ENCODE measurements at places on chromosomes 4 and X.

GRCh38 chrX:26653050-26653449 is 437.1 kb downstream of the MAGEB5 start:
- no peak for DNase-seq

DNA sequence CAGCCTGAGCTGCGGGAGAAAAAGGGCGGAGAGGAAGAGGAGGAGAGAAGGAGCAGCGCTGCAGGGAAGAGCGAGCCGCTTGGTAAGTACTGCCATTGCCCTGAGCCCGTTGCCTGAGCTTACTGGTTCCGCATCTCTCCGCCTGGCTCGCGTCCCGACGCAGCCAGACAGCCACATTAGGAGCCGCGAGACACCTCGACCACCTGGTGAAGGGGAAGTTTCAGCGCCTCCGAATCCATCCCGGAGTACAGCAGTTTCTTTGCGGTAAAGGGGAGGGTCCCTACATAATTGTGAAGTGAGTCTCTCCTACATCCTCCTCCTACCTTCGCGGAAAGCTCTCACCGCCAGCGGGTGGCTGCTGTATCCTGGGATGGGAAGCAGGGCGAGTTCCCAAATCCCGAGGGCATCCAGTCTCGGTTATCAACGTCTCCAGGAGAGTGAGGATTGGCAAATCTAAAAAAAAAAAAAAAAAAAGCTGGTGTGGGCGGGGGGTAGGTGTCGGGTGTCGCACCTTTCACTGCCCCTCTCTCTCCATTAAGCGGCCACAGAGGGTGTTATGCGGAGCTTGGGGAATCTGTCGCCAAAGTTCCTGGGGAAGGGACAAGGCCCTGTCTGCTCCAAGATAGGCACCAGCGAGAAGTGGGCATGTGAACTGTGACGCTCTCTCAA is 7.9 kb downstream of the TBX22 start:
- no peak for DNase-seq

- no peak for DNase-seq
Observed at GRCh38 chr4:119207051-119207450, 5.5 kb upstream of the USP53 start.

- DNase-seq: no peak
Observed at GRCh38 chrX:102345916-102346315, 93.9 kb downstream of the NXF2B start.

DNA sequence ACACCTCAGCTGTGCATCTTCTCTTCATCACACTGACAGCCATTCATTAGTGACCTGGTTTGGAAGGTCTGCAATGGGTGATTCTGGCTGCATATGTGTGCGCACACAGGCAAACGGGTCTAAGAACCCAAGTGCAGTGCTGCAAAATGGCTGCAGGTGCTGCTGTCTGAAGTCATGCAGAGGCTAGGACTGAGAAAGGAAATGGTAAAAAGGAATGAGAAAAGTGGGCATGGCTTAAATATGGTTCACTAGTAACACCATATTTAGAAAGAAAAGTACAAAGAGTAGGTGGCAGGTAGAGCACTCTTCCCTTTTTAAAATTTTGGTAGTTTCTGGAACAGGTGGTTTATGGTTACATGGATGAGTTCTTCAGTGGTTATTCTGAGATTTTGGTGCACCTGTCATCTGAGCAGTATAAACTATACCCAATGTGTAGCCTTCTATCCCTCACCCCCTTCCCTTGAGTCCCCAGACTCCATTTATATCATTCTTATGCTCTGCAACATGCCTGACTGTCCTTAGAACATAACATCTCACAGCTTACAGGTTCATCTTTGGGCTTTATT is 78.4 kb downstream of the CCNG2 start:
- peak; percentile 18 for DNase-seq

- no peak for DNase-seq
Observed at GRCh38 chrX:108199691-108200090, 108.1 kb downstream of the ATG4A start.

GRCh38 chrX:29542152-29542551 is 673.2 kb upstream of the MAGEB2 start:
- no peak for DNase-seq

DNA sequence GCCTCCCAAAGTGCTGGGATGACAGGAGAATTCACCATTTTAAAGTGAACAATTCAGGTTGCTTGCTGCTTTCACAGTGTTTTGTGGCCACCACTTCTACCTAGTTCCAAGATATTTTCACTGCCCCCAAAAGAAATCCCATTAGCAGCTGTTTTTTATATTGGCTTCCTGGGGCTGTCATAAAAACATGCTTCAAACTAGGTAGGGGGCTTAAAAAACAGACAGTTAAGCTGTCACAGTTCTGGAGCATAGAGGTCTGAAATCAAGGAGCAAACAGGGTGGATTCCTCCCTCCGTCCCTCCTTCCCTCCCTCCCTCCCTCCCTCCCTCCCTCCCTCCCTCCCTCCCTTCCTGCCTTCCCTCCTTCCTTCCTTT is 3.0 kb upstream of the XG start:
- DNase-seq: no peak

DNA sequence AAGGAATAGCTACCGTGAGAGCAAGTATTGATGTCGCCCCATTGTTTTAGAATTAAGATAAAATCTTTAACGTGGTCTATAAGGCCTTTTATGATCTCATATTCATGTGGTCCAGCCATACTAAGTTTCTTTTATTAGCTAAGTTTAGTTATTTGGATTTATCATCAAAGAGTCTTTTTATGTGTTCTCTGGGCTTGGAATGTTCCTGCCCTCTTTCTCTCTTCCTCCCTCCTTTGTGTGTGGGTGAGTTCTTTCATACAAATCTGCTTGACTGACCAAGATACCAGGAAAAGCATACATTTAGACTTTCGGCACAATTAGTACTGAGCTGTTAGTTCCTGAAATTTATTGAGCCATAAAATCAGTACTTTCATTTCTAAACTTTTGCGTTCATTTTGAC is 11.3 kb downstream of the TDO2 start:
- no peak for DNase-seq

DNA sequence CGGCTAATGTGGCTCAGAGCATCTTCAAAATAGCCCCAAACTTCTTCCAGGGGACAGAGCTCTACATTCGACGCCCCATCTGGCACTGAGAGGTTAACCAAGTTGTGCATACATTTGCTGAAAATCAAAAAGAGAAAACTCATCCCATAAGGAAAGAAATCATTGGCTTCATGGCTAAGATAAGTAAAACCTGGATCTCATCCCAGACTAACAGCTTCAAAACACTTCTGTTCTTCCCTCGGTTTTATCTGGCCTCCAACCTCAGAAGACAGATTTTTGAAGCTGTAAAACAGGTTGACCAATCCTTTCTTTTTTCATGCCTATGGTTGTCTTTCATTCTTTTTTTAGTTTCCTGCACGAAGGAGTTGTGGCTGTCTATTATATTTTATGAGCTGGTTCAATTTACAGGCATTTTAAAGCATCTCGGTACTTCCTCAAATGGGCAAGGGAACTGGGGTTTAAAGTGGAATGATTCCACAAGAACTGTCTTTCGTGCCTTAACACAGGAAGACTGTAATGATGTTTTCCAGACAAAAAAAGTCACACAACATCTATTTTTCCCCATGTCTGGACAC is 107.6 kb downstream of the DLG3 start:
- DNase-seq: no peak

GRCh38 chrX:24214568-24214967 is 65.0 kb downstream of the ZFX start:
- no peak for DNase-seq

DNA sequence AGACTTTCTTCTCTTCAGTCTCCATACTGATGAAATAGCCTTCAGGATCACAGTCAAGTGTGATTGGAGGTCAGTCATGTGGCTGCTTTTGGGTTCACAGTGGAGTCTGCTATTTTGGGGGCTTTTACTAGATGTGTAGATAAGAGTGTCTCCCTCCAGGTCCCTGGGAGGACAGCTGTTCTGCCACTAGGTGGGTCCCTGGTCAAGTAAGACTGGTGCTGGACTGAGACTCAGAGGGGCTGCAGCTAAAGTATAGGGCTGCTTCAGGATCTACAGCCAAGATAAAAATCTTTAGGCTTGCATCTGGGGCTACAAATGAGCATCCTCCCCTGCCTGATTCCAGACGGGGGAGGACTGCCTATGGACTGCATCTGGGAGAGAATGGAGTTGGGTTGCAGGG is 200.7 kb upstream of the ANKRD50 start:
- no peak for DNase-seq

GRCh38 chr4:119797238-119797894 is 168.8 kb upstream of the PDE5A start:
- no peak for DNase-seq

- DNase-seq: no peak
Observed at GRCh38 chrX:115561605-115562479, 868 bp downstream of the PLS3 start.

GRCh38 chrX:10032147-10032546 is 65.0 kb downstream of the CLDN34 start:
- DNase-seq: no peak

DNA sequence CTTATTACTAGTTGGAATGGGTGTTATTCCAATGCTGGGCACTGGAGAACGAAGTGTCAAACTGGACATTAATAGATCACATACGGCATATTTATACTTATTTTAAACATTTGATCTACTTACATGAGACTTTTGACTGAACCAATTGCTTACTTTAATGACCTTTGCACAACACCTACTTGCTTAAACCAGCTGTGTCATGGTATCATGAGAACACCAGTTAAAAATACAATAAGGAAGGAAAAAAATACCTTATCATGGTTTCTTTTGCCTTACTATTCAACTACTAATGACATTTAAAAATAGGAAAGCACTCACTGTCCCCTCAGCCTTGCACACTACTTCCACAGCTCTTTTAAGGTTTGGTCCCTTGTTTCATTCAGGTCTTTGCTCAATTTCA is 146.9 kb downstream of the FAM13A start:
- DNase-seq: no peak

DNA sequence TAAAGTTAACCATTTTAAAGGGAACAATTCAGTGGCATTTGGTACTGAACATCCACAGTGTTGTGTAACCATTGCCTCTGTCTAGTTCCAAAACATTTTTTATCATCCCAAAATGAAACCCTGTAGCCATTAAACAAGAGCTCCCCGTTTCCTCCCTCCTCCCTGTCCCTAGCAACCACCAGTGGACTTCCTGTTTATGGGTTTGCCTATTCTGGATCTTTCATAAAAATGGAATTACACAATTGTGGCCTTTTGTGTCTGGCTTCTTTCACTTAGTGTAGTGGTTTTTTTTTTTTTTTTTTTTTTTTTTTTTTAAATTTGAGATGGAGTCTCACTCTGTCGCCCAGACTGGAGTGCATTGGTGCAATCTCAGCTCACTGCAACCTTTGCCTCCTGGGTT is 11.6 kb downstream of the RBMX2 start:
- no peak for DNase-seq

- DNase-seq: no peak
Observed at GRCh38 chr4:128865132-128865531, 55.6 kb downstream of the JADE1 start.

DNA sequence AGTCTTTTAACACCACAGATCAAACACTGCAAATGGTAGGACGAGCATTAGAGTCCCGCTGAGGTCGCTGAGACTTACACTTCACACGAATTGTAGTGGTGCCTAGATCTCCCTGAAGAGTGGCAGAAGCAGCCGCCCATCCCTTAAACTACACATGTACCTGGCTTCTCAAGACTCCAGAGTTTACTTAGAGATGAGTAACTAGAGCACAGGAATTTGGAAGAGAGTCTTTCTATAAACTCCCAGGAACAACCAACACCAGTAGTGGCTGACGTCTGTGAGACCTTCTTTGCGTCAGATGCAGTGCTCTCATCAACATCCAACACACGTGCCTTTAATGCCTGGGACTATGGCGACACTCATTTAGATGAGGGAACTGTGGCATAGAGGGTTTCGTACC is 12.6 kb downstream of the SORBS2 start:
- no peak for DNase-seq

DNA sequence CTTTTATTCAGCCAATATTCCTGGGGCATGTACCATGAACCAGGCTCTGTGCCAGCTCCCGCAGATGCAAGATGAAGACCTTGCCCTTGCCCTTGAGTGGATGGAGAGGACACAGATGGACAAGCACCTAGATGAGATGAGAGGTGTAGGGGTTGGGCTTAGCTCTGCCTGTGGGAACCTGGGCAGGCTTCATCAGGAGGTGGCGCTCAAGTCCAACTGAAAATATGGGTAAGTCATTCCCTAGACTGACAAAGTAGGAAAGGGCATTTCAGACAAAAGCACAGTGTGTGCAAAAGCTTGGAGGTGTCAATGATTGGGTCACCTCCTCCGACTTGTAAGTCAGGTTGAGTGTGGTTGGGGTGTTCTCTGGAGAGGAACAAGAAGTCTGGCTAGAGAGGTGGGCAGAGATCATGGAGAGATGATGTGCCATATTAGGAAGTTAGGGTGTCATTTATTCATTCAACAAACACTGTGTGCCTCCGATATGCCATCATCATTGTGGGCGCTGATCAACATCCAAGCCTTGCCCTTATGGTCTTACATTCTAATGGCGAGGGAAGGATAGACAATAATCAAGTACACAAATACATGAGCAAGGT is 64.6 kb downstream of the ANAPC4 start:
- DNase-seq: no peak

- DNase-seq: no peak
Observed at GRCh38 chr4:42478509-42478908, 81.2 kb downstream of the SHISA3 start.

GRCh38 chr4:3460926-3461325 is 2.2 kb upstream of the DOK7 start:
- DNase-seq: no peak

DNA sequence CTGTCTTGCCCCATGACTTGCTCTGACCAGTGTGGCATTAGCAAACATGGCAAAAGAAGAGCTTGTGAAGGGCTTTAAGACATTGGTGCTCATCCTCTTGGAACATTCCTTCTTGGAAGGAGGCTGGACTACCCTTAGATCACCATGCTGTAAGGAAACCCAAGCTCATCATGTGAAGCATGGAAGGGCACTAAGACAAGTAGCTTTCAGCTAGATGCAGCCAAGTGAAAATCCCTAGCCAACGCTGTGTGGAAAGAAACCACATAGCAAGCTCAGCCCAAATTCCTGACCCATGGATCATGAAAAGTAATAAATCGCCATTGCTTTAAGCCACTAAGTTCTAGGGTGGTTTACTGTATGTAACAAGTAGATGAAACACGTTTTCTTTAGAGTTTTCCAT is 12.4 kb upstream of the PACRGL start:
- no peak for DNase-seq

- DNase-seq: no peak
Observed at GRCh38 chr4:153646978-153647377, 37.1 kb upstream of the TLR2 start.

DNA sequence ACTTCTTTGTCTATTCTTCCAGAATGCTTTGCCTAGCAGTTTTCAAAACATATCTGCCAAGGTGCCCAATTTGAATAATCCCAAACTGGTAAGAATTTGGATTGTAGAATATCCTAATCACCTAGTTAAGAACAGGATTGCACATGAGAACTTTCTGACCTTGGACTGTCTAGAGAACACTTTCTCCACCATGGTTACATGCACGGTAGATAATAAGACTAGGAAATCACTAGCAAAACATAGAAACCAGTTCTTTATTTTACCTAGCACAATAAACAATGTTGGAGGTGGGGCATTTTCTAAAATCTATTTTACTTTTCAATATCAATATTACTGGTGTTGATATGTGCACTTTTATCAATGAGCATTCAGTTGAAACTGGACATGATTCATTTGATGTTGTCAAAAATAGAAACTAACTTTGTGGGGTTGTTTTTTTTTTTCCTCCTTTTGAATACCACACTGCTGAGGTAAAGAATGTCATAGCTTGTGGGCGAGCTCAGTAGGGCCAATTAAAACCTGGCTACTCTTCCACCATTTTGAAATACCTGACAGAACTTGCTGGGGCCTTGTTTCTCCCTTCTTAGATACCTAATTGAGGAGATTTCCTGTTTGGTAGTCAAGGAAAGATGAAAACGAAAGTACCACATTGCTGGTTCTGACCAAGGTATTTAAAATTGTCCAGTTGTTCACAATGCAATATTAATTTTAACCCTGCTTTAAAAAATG is 10.4 kb downstream of the MID1IP1 start:
- DNase-seq: no peak
